Dermis microvascular lymphatic vessel endothelial cell (primary cell): ENCODE measurements at places on chromosomes 1 and 21.

DNA sequence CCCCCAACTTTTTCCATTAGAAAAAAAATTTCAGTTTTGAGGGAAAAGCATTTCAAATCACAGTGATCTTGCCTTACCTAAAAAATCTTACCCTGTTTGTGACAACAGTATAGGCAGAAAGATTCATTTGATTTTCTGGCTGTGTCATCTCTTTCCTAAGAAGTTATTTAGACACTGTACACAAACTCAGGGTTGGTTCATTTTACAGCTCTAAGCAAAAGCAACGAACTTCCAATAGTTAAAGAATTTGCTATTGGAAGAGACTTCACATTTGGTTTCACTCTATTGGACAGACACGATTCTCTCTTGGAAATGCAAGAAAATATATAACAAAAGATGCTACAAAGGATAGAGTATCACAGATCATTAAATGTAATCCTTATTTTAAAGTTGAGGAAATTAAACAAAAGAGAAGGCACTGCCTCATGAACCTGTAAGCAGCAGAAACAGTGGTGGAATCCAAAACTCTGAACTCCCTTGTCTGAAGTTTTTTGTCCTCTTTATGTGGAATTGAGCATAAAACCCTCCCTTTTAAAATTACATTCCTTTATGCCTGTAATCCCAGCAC, 20.8 kb downstream of the EYA3 start:
- no peak for DNase-seq

DNA sequence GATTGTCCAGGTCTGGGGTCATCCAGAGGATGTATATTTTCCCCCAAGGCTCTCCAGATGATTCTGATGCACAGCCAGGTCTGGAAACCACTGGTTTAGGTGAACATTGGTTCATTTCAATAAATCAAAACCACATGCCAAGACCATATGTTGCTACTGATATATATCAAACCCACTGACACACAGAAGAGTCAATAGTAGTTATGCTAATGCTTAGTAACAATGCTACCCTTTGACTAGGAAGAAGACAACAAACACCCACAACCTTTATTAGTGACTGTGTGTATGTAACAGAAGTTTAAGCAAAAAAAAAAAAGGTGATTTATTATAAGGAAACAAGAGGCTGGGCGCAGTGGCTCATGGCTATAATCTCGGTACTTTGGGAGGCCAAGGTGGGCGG, 35.6 kb upstream of the POU2F1 start:
- DNase-seq = no peak

DNA sequence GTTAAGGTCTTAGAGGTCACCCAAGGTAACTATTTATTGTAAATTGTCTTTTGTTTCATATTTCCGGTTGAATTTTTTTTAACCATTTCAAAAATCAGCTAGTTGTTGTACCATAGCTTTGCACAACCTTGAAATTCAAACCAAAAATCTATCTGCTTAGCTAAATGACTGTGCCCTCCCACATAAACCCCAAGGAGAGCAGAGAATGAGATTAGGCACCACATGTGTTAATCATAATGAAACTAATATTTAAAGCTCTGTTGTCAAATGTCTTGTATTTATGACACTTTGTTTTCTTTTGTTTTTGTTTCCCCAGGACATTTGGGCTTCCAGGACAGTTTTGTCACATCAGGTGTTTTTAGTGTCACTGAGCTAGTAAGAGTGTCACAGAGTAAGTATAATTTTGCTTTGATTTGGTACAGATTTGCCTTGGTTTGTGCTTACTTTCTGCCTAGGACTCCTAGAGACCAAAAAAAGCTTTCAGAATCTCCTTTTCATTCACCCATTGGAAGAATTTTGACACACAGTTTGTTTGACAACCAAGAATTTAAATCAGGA, 249.9 kb downstream of the NFIA start:
- no peak for DNase-seq

GRCh38 chr1:27643600-27644368, 8.8 kb upstream of the FGR start:
- DNase-seq = peak; percentile 35

- peak; percentile 30 for DNase-seq
Observed at GRCh38 chr1:206570529-206570928, 41.7 kb downstream of the EIF2D start.

GRCh38 chr1:6126521-6127067, 53.5 kb downstream of the CHD5 start:
- DNase-seq = no peak

DNA sequence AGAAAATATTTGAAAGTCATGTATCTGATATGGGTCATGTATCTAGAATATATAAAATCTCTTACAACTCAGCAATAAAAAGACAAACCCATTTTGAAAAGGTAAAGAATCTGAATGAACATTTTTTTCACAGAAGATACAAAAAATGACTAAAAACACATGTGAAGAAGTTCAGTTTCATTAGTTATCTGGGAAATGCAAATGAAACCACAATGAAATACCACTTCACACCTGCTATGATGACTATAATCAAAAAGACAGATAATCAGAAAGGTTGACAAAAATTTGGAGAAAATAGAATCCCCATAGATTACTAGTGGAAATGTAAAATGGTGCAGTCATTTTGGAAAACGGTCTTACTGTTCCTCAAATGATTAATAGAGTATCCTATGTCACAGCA, 631.0 kb downstream of the MRPL39 start:
- DNase-seq = no peak

DNA sequence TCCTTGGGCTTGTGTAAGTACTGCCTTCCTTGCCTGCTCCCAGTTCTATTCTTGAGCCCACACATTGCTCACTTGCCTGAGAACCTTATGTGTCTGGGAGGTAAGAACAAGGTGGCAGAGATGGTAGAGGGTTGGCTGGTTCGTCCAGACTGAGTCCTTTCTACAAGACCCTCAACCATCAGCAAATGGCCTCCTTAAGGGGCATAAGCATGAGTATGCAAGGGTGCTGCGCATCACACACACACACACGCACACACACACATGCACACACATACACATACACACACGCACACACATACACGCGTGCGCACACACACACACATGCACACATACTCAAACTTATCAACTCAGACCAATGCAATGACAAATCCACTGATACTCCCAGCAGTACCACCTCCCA, 56.9 kb downstream of the RHBG start:
- no peak for DNase-seq

- DNase-seq = no peak
Observed at GRCh38 chr1:17920881-17921640, 165.9 kb downstream of the ACTL8 start.

- no peak for DNase-seq
Observed at GRCh38 chr1:3865606-3866160, 8.4 kb downstream of the DFFB start.

DNA sequence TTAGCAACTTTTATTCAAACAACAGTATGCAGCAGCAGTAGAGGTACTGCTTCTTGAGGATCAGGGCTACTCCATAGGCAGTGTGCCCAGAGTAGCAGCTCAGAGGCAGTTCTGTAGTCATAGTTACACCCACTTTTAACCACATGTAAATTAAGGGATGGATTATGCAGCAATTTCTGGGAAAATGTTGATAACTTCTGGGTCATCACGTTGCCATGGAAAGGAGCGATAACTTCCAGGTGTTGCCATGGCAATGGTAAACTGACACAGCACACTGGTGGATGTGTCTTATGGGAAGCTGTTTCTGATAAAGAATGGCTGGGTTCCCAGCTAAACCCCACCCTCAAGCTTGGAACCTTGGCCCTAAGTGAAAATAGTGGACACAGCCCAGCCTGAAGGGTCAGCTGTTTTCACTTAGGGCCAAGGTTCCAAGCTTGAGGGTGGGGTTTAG, 29.0 kb upstream of the PLA2G2A start:
- no peak for DNase-seq

- no peak for DNase-seq
Observed at GRCh38 chr21:34989337-34990151, 59.6 kb downstream of the RUNX1 start.

- DNase-seq = no peak
Observed at GRCh38 chr1:53176452-53177208, 20.0 kb upstream of the CPT2 start.

DNA sequence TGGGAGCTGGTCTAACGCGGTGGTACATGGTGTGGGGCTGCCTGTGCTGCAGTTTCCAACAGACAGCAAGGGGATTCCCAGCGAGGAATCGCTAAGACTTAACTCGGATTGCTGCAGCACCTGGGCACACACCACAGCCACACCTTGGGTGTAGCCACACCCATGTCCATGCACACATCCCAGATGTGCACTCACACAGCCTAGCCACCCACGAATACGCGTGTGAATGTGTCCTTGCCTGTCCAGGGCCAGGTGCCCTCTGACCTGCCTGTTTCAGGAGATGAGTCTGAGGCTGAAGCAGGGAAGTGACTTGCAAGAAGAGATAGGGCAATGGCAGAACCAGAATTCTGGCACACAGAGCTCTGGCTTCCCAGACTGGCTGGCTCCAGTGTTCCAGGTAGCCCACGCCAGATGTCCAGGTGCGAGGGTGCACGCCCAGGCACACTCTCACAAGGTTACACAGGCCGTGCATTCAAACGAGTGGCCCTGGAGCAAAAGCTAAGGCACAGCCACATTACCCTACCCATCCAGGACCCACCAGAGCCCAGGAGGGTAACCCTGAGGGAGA, 272.7 kb downstream of the TRABD2B start:
- no peak for DNase-seq

GRCh38 chr1:44909901-44910544, 67.0 kb upstream of the PTCH2 start:
- DNase-seq = no peak

DNA sequence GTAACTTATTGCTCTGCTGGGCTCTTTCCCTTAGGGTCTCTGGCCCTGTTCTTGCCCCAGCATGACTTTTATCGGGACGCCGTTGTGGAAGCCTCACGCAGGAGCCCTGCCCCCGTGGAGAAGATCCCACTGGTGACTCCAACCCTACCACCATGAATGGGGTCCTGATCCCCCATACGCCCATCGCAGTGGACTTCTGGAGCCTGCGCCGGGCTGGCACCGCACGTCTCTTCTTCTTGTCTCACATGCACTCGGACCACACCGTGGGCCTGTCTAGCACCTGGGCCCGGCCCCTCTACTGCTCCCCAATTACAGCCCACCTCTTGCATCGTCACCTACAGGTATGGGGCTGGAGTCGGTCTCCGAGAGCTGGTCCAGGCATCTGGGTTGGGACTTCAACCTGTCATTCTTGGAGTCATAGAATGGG, 322 bp downstream of the DCLRE1B start:
- DNase-seq = no peak

GRCh38 chr1:231053493-231054162, 13.6 kb upstream of the FAM89A start:
- DNase-seq = peak; percentile 72

- DNase-seq = no peak
Observed at GRCh38 chr1:226874579-226875425, 4.4 kb downstream of the PSEN2 start.

DNA sequence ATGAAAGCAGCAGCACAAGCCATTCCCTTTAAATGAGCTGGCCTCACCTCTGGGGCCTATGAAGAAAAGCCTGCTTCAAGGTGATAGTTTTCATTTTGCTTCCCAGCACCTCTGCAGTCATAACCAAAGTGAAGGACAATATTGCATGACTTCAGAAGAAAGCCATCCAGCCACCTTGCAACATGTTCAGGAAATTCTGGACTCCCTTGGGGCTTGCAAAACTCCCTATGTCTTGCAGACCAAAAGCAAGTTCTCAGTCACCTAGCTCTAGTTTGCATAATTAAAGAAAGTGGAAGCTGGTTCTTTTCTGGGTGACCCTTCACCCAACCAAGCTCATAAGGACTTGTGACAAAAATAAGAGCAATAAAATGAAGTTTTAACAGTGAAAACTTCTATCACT, 87.6 kb downstream of the GFI1 start:
- DNase-seq = no peak

DNA sequence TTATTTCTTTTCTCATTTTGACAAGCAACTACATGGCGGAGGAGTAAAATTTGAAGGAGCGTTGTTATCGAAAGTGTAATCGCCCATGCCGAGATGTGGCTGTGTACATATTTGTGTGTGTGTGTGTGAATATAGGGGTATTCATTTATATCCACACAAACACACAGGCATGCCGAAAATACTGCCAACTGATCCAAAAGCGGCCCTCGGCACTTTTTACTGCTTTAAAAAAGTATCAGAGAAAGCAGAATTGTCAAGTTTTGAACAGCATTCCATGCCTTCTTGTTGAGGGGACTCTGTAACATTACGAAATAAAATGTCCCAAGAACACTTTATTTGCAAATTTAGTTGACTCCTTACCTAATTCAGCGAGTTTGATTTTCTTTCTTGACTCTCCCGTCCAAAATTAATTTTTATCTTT, 1.1 kb downstream of the PBX1 start:
- DNase-seq = no peak

GRCh38 chr1:41805771-41806471, 112.8 kb downstream of the HIVEP3 start:
- no peak for DNase-seq

DNA sequence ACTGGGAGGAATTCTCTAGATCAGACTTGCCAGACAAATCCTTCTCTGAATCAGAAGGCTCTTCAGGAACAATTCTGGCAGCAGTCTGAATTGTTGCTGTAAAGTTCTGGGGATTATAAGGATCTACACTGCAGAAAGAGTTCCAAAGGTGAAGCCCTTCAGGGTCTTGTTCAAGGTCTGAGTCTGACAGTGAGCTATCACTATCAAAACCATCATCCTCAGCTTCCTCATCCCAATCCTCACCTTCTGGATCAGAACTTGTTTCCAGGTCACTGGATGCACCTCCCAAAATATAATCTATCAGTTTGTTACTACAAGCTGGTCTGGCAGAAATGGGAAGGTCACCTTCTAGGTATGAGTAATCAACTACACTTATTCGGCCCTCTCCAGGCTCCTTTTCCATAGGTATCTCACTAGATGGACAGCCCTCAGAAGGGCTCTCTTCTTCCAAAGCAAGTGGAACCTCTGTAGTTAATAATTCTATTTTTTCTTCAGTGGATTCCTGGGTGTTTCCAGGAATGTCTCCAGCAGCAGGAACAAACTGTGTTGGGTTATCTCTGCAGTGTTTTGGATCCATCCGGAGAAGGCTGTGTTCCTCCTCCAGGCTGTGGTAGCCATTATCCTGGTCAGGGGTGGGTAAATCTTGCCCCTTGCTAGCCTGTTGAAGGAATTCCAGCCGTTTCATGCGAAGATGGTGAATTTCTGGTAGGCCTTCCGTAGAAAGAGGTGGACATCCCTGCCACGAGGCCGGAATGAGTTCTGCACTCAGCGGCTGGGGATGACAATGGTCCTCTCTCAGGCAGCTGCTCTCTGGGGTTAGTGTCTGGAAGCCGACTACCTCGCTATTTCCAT, 1.6 kb downstream of the PPP1R15B start:
- DNase-seq = no peak

DNA sequence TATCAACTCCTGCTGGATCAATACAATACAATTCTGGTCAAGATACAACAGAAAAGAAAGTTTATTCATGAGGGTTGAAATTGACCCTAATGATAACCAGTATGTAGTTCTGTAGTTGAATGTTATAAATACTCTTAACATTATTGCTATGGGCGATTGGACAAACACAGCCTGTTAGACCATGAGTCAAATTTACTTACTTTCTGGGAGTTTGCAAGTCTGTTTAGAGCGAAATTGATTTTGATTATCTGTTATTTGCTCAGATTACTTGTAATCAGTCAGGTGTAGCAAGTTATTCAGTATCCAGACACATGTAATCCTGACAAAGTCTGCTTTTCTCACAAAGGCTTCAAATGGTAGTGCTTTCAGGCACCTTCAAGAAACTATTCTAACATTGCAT, 216.6 kb upstream of the B3GALT2 start:
- DNase-seq = no peak

GRCh38 chr1:33684396-33685179, 179.3 kb upstream of the HMGB4 start:
- no peak for DNase-seq

- no peak for DNase-seq
Observed at GRCh38 chr1:230123280-230124185, 56.5 kb downstream of the GALNT2 start.
